ENCODE measurements at places on chromosomes 2 and 18.

GRCh38 chr2:18971628-18972027 is 382.3 kb upstream of the NT5C1B start:
- DNase-seq: no peak

GRCh38 chr2:215749092-215749957 is 264.0 kb downstream of the MREG start:
- DNase-seq: no peak

DNA sequence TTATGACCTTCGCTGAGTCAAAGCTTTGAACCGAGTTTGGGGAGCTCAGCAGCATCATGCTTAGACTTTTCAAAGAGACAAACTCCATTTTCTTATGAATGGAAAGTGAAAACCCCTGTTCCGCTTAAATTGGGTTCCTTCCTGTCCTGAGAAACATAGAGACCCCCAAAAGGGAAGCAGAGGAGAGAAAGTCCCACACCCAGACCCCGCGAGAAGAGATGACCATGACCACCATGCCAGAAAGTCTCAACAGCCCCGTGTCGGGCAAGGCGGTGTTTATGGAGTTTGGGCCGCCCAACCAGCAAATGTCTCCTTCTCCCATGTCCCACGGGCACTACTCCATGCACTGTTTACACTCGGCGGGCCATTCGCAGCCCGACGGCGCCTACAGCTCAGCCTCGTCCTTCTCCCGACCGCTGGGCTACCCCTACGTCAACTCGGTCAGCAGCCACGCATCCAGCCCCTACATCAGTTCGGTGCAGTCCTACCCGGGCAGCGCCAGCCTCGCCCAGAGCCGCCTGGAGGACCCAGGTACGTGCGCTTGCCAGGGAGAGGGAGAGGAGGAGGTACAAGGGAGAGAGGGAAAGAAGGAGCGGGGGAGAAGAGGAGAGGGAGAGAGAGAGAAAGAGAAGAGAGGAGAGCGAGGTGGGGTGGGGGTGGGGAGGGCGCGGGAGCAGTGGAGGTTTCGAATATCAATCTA is at the start of gene DLX1:
DLX1 (plus strand) TSS at position 48 of the 700 bp plus-strand sequence; CDS start at position 219, 171 bp downstream.
- no peak for DNase-seq

GRCh38 chr18:37778417-37779165 is 213.0 kb upstream of the CELF4 start:
- peak; percentile 72 for DNase-seq

- no peak for DNase-seq
Measured at GRCh38 chr2:13005761-13006335, 289.1 kb downstream of the TRIB2 start.

DNA sequence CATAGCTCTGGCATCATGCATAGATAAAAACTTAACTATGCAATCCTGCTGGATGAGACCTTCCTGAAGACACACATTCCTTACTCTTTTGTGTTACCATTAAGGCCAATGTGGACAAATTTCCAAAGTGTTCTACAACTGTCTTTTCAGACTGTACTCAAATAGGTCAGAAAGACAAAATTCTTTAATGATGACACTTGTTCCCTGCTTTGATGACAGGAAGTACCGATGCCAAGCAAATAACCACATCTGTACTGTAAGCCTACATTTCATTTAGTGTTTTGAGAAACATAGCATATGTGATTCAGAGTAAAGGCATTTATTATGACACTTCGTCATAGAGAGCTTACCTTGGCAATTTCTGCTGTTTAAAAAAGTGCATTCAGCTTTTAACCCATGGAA is 55.0 kb downstream of the PMAIP1 start:
- DNase-seq: no peak

Measured in NCI-H446 (cell line).